Neural progenitor cell (in vitro differentiated cells): ENCODE measurements at places on chromosomes 13 and 19. TPM values are rescaled to one million over a fixed set of nuclear protein-coding genes. Genes with fewer than 3 reads are reported as not detected.

DNA sequence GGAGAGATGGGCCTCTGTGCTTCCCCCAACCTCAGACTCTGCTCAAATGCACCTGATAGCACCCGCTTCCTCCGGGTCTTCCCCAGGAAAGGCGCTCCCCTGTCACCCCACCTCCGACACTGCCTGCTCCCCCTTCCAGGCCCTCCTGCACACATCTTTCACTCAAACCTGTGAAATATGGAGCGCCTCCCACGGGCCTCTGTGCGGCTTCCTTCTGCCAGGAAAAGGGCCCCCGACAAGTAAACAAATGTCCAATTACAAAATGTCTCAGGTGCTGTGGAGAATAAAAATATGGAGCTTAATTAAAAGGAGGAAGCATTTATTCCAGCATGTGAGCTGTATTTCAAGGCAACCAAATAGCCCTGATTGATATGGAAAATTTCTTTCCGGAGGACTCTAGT, 15.6 kb upstream of the CCNE1 start:
- no peak for DNase-seq

DNA sequence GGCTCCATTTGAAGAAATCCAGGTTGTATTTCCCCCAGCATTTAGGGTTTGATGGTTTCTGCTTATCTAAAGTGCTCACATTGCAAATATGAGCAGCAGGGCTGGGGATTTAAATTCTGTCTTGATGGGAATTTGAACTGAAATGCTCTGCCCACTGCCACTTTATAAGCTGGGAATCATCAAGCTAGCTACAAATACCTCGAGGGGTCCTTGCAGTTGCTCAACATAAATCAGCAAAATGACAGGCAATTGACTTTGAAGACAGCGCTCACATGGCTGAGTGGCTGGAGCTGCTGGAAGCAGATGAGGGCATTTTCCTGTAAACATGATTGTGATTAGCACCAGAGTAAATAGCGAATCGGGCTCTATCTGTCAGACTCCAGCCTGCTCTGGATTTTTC, 39.4 kb upstream of the MEDAG start:
- no peak for DNase-seq

GRCh38 chr19:56333506-56333905, 18.9 kb upstream of the ZSCAN5A start:
- peak; percentile 48 for DNase-seq

DNA sequence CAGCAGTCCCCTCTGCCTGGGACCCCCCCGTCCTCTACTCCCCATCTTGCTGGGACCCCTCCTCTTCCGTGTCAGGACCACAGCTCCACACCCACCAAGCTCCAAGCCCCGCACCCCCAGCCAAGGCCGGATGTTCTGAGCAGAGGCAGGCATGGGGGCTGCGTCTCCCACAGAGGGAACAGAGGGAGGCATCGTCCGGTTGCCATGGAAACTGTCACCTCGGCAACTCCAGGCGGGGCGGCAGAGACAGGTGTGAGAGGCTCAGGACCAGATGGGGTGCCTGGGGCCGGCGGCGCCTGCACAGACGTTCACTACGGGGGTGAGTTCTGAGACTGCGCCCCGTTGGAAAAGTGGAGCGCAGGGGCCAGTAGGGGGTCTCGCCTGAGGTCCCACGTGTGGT, 5.4 kb downstream of the RNU6-9 start:
- peak; percentile 54 for DNase-seq

- DNase-seq = no peak
These were observed 234.6 kb upstream of the RFC3 start for GRCh38 chr13:33583398-33583797.

The KCNC3 gene
- total RNA-seq = 0.41 and 1.2 TPM in 2 replicates

The LIG1 gene
- total RNA-seq = 40.0 and 88.9 TPM in 2 replicates

DNA sequence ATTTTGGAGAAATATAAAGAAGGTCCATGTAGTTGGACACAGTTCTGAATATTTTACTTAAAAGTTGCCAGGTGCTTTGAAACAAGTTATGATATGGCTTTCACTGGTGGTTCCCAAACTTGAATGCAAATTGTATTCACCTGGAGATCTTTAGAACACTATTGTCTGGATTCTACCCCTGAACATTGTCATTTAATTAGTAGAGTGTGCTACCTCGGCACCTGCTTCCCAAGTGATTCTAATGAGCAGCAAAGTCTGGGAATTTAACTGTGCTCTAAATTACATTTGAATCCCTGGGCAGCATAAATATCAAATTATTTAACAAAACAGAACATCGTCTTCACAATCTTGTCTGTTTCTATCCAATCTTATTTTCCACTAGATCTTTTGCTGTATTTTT, 2483.3 kb downstream of the PCDH9 start:
- no peak for DNase-seq

DNA sequence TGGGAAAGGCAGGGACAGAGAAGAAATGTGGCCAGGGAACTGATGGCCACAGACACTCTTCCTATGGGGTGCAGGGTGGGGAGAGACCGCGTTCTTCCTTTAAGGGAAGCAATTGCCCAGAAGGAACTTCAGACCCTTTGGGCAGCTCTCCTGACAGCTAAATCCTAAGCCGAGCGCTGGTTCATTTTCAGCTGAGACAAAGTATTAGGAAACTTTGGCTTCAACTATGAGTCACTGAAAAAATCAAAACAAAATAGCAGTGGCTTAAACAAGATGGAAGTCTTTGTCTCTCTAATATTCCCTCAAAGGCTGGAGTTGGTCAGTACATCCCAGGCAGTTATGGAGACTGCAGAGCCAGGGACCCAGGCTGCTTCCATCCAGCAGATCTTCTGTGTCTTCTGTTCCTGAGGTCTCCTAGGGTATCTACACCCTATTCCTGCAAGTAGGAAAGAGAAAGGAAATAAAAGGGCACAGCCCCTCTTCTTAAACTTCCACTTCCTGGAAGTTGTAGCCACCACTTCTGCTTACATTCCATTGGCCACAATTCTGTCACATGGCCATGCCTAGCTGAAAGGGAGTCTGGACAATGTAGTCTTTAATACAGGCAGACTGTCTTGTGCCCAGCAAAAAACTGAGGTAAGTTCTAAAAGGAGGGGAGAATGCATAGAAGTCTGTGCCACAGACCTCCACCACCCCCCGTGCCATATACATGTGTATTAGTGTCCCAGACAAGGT, 163.5 kb downstream of the KATNAL1 start:
- no peak for DNase-seq

GRCh38 chr19:49528211-49528771, 488 bp downstream of the RCN3 start:
- no peak for DNase-seq

The ELSPBP1 gene
- total RNA-seq = not detected in 2 replicates

The GNG7 gene
- total RNA-seq = 7.0 and 9.6 TPM in 2 replicates

GRCh38 chr13:51043310-51043709, 67.8 kb downstream of the C13orf42 start:
- DNase-seq = no peak

DNA sequence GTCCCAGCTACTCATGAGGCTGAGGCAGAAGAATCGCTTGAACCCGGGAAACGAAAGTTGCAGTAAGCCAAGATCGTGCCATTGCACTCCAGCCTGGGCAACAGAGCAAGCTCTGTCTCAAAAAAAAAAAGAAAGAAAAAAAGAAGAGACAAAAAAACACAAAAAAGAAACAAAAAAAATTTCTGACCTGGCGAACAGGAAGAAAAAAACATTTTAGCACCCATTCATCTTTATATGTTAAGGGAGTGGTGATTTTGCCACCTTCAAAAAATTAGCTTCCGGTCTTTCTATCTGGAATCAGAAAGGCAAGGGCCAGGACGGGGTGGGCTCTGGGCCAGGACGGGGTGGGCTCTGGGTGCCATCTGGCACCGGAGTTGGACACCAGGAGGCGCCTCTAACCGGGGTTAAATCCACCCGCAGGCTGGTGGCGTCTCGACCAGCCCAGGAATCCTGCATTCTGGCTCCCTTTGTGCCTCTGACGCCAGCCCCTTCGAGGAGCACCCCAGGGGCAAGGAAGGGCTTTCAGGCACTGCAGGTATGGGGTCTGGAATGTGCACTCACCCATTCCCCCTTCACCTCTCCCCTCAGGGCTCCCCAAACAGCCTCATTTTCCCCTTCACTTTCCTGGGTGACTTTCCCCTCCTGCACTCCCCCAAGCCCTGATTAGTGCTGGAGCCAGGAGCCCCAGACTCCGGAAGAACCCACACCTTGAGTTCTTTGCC, 10.4 kb upstream of the ZSWIM4 start:
- DNase-seq = peak; percentile 81

GRCh38 chr13:42355491-42356183, 83.7 kb downstream of the AKAP11 start:
- DNase-seq = peak; percentile 0

GRCh38 chr13:32650705-32651311, 64.6 kb downstream of the PDS5B start:
- peak; percentile 76 for DNase-seq

The KLK6 gene
- not detected in 2 replicates for total RNA-seq

The CABP5 gene
- not detected in 2 replicates for total RNA-seq

GRCh38 chr19:54329476-54330165, 9.3 kb downstream of the LILRA4 start:
- DNase-seq = no peak

The ANGPTL4 gene
- total RNA-seq = 1.9 TPM in 1 of 2 replicates, not detected in the other

GRCh38 chr13:81738364-81738763, 1397.4 kb upstream of the SPRY2 start:
- no peak for DNase-seq

The LILRA1 gene
- total RNA-seq = not detected in 2 replicates

DNA sequence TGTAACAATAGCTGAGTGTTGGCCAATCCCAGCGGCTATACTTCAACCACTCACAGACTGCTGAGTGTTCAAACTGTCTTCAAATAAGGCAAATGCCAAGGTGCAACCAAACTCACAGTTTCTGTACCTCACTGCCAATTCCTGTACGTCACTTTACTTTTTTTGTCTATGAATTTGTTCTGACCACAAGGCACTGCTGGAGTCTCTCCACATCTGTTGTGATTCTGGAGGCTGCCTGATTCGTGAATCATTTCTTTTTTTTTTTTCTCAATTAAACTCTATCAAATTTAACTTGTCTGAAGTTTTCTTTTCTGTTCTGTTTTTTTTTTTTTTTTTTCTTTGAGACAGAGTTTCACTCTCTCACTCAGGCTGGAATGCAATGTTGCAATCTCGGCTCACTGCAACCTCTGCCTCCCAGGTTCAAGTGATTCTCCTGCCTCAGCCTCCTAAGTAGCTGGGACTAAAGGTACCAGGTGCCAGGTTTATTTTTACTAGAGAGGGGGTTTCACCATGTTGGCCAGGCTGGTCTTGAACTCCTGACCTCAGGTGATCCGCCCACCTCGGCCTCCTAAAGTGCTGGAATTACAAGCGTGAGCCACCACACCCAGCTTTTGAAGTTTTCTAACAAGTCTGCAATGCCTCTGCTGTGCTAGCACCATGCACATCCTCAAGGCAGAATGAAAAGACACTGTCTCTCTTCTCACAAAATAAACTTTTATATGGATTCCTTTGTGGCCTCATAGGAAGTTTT, 401.7 kb downstream of the IRS2 start:
- no peak for DNase-seq

DNA sequence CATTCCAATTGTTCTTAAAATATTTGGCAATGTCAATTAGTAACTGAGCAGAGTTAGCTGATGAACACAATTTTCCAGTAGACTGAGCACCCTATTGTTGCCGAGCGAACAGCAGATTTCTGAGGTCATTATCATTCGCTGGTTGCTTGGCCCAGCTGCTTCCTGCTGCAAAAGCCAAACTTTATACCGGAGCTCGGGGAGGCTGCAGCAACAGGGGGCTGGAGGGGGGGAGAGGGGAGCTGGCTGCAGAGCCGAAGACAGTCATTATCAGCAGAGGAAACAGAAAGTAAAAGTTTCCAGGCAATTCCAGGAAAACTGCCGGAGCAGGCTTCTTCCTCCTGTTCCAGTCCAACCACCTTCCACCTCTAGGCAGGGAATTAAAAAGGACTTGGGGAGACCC, 77.9 kb downstream of the ZNF536 start:
- DNase-seq = peak; percentile 71

DNA sequence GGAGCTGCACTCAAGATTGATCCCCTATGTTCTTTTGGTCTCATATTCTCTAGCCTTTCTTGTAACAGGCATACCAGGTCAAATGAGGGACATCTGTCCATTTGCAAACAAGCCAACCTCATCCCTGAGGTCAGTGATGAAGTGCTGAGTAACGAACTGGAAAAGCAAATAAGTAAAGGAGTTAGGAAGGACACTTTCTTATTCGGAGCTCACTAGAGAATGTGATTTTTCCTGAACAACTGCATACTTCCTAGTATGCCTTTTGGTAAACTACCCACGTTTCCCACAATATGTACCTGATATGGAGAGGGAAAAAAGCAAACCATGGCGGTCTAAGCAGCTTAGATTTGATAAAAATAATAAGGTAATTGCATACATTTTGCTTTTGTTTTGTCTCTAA, 91.0 kb upstream of the MYCBP2 start:
- DNase-seq = no peak

The KLK14 gene
- not detected in 2 replicates for total RNA-seq

GRCh38 chr13:33497146-33497845, 211.7 kb upstream of the STARD13 start:
- no peak for DNase-seq

DNA sequence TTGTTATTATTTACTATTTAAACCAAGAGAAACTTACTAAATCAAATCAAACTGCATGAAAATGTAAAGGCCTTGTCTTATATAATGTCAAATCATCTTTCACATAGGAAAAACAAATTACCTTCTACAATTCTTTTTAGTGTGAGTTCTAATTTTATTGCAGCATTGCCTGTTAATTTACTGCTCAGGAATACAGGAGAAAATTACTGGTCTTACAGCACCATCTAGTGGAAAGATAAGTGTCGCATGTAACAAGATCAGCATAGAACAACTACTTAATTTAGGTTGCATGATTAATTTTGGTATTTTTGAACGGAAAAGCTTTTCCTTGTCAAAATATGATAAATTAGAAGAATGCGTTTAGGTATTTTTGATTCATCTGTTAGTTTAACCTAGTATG, 502.7 kb downstream of the UQCRFS1 start:
- DNase-seq = peak; percentile 73

- no peak for DNase-seq
These were observed 43.6 kb downstream of the ARHGAP35 start for GRCh38 chr19:46904114-46905060.

GRCh38 chr13:53121919-53122318, 93.3 kb downstream of the OLFM4 start:
- no peak for DNase-seq

- no peak for DNase-seq
These were observed 69.2 kb downstream of the TEX26 start for GRCh38 chr13:31001647-31002046.

The ZNF587 gene
- total RNA-seq = 30.4 and 48.2 TPM in 2 replicates

The KIR3DL2 gene
- total RNA-seq = not detected in 2 replicates

The PLIN5 gene
- 1.2 and 5.1 TPM in 2 replicates for total RNA-seq

GRCh38 chr13:34816908-34817665, 125.0 kb upstream of the NBEA start:
- no peak for DNase-seq

DNA sequence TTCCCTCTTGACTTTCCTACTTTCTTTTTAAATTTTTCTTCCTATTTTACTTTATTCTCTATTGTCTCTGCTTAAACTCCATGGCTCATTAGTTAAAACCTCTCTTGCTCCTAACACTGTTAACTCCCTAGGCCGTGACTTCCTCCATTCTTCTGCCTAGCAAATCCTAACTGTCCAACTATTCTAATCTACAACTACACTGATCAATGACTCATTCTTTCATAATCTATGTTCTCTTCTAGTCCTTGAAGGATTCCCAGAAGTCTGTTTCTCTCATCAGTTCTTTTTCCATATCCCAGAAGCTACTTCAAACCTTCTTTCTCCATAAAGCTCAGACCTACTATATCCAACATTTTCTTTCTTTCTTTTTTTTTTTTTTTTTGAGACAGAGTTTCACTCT, 66.9 kb downstream of the MICU2 start:
- DNase-seq = no peak
